ENCODE measurements at places on chromosomes 4 and X.

- no peak for DNase-seq
Measured at GRCh38 chrX:30979271-30979670, 90.2 kb upstream of the TAB3 start.

GRCh38 chrX:24696294-24696693 is 2.6 kb downstream of the POLA1 start:
- no peak for DNase-seq

DNA sequence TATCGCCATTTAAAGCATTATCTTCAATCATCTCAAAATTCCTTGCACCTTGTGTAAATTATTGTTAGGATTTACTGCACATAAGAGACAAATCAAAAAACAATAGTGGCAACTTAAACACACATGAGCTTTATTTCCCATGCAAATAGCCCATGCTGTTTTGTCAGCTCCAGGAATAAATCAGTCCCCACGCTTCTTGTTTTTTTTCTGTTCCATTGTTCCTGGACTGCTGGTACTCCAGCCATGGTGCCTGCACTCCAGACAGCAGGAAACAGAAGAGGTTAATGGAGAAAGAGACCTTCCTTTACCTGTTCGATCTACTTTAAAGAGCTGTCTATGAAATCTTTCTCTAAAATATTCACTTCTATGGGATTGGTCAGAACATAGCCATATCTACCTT is 1515.7 kb upstream of the TENM3 start:
- no peak for DNase-seq

DNA sequence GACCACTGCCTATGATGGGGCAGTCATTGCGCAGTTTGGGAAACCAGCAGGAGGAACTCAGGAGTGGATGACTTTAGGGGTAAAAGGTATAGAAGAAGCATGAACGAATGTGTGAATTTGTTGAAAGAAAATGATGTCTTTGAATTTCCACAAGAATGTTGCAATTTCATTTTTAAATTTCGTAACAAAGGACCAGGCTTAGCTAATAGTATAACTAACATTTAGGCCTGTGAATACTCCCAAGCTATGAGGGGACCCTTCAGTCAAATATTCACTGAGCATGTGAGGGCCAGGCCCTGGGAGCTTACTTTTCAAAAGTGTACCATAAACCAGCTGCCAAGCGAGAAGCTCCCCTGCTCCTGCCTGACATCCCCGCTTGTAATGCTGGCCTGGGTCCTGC is 5.3 kb downstream of the MPC1L start:
- no peak for DNase-seq

GRCh38 chrX:6184900-6185515 is 43.7 kb downstream of the NLGN4X start:
- DNase-seq = no peak

DNA sequence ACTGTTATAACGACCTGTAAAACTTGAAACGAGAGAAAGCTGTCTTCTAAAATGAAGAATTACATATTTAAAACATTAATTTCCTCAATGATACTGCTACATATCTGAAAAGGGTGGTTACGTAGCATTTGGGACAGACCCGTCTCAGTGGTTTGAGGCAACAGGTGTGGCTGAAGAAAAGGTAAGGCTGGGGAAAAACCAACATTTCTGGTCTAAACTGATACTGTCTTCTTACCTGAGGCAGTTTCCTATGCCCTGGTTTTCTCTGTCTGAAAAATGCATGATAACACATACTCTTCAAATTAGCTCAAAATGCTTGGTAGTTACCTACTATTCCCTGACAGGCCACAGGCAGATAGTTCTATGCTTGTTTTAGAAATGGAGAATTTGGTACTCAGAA is 30.4 kb downstream of the PLS3 start:
- no peak for DNase-seq
